Pancreas (tissue), 10 donors: ENCODE measurements at places on chromosomes 2 and 18. TPM values are rescaled to one million over a fixed set of nuclear protein-coding genes. Genes with fewer than 3 reads are reported as not detected.

DNA sequence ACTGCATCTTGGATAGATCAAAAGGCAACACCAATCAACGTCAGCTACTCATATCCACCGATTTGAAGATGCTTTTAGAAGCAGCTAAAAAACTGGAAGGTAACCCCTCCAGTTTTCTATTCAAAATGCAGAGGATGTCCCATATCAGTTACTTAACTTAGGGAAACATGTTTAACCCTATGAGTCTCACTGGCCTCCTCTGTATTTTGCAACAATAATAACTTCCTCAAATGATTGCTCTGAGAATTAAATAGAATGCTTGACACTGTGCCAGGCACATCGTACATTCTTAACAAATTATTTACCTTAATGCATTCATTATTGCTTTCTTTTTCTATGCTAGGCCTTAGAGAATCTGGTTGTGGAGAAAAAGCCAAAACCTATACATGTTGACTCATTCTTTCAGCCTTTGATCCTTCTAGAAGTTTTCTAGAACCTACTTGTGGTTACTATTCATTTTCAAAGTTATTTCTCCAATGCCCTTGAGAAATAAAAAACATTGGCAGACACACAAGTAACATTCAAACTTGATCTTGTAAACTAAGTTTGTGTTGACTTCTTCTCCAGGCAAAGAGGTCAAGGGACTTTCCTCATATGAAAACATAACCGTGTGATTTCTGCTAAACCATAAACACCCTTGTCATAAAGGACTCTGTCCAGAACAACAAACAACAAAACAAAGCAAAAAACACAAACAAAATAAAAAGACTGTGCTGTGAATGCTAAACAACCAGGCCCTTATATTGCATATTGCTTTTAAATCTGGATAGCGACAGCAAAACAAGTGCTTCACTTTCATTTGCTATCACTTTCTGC, 4.6 kb downstream of the DOCK10 start:
- no peak for DNase-seq

- DNase-seq = peak; percentile 65
These were observed 257.7 kb downstream of the PTGR3 start for GRCh38 chr18:74951165-74951760.

GRCh38 chr2:7593360-7593759, 676.1 kb downstream of the RNF144A start:
- no peak for DNase-seq

DNA sequence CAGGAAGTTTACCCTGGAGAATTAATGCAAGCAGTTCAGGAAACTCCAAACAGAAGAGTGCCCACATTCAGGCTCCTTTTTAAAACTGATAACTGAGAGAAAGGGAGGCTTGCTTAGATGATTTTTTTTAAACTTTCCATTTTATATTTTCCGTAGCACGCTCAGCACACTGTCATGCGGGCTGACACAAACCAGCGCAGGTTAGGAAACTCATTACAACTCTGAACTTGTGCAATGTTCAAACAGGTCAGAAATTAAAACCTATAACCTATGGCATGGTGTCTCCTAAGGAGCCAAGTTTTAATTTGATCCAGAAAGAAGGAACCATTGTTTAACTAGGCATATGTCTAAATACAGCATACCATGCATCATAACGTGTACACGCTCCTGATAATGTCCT, 117.7 kb upstream of the SMIM21 start:
- DNase-seq = no peak

DNA sequence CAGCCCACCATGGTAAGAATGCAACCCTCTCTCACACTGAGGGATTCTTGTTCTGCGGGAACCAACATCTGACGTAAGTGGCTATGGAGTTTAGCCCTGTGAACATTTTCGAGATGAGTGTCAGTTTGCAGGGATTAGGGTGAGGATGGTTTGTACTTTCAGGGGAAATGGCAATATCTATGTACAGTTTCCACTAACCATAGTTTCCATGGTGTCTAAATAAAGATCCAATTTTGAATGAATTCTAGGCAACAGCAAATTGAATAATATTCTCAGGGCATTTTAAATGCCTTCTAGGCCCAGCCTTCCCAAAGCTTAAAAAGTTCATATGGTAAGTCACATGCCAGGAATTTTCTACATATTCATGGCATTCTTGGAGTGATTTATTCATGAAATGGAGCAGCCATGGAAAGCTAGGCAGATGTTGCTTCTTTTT, 105.4 kb upstream of the MMADHC start:
- no peak for DNase-seq

- DNase-seq = no peak
These were observed 210.4 kb upstream of the CXCR4 start for GRCh38 chr2:136328207-136328795.

- peak; percentile 18 for DNase-seq
These were observed 31.0 kb upstream of the GALNT3 start for GRCh38 chr2:165825041-165825440.

GRCh38 chr2:239308661-239309397, 92.0 kb downstream of the HDAC4 start:
- DNase-seq = peak; percentile 7

ITGB6 gene
- 1.3 TPM for polyA plus RNA-seq
